ENCODE measurements at places on chromosomes 6 and 20.

DNA sequence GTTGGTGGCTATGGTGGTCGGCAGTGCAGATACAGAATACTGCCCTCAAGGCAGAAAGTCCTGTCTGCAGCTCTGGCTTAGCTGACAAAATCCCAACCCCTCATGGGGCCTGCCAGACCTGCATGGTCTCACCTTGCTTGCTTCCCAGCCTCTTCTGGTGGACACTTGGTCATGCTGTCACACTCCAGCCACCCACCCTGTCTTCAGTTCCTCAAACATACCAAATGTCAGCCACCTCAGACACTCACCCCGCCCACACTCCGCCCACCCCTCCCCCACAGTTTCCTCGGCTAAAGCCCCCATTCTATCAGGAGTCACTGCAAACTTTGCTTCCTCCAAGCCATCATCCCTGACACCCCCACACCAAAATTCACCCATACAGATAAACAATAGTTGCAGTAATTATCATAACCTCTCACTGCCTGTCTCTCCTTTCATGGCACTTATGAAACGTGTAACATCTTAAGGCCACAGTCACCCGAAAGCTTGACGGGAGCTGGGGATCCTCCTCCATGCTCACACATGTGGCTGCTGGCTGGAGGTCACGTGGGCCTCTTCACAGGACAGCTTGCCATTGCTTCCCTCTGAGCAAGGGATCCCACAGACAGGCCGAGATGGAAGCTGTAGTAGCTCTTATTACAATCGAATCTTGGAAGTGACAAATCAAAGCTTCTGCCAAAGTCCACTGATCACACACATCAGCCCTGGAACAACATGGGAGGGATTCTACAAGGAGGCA, 202.2 kb downstream of the PTPRT start:
- no peak for DNase-seq

- no peak for DNase-seq
These were observed 9.6 kb upstream of the SH3BGRL2 start for GRCh38 chr6:79621579-79621978.

- no peak for DNase-seq
These were observed 45.9 kb downstream of the PLAGL1 start for GRCh38 chr6:143961886-143962878.

- DNase-seq = no peak
These were observed 103.3 kb downstream of the ANKS1A start for GRCh38 chr6:34992376-34992775.

GRCh38 chr20:52991830-52992229, 19.7 kb downstream of the TSHZ2 start:
- DNase-seq = no peak

DNA sequence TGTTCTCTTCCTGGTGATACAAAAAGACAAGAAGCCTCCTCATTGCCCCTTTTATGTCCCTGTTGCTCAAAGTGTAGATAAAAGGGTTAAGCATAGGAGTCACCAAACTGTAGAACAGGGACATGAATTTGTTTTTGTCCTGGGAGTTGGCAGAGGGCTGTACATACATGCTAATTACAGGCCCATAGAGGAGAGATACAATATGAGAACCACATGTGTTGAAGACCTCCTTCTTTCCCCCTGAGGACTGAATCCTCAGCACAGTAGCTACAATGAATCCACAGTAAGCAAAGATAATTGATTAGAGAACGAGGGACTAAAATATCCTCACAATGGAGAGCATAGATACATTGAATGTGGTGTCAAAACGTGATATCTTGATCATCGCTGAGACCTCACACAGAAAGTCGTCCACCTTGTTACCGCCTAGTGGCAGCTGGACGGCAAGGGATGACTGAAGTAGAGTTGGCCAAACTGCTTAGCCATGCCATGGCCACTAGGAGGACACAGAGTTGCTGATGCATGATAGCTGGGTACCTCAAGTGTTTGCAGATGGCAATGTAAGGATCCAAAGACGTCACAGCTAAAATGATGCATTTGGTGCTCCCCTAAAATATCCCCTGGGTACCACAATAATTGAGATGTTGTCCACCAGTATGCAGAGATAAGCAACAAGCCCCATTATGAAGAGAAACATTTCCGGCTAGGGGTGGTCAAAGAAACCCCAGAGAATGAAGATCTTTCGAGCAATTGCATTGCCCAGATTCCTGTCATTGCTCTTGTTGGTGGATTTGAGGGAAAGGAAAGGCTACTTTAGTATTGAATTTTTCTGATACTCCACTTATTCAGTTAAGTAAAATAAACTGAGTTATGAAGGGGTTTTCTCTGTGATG, 15.0 kb downstream of the OR2B3 start:
- no peak for DNase-seq

DNA sequence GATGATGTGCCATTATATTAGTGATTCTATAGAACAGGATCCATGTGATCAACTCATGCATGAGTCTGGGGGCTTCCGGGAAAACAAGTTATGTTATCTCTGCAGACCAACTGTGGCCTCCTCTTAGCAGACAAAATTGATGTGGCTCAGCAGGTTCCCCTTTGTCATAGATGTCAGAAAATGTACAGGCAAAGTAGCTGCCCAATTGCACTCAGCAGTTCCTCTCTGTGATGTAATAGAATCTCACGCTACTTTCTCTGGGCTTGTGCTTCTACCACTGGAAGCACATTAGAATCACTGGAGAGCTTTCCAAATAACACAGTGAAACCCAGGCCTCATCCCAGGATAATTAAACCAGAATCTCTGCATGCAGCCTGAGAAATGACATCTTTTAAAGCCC, 253.1 kb downstream of the SLC24A3 start:
- DNase-seq = peak; percentile 44

- DNase-seq = no peak
These were observed 257.5 kb downstream of the ARID1B start for GRCh38 chr6:157034436-157035230.

- no peak for DNase-seq
These were observed 812 bp upstream of the SMIM13 start for GRCh38 chr6:11092668-11093375.

DNA sequence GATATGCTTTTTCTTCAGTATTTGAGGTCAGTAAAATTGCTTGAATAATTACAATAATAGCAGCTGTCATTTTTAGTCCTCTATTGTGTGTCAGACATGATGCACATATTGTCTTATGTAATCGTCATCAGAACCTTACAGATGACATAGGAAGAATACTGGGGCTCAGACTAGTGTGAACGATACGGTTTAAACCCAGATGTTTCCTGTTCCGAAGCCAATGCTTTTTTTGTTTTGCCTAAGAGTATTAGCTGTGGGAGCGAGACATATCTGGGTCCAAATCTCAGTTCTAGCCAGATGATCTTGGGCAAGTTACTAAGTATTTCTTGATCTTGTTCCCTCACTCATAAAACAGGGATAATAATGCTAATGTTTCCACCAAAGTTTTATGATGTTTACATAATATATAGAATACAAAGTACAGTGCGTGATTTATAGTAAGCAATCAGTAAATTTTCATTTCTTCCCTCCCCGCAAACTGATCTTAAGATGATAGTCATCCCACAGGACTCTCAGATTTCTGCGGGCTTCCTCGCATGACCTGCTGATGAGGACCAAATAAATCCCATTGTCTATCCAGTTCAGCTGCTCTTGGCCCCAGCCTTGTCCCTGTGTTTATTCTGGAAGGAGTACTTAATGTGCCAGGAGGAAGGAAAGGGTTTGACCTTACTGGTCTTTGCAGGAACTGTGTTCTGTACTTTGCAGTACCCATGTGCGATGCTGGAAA, 98.2 kb downstream of the CAP2 start:
- peak; percentile 65 for DNase-seq

DNA sequence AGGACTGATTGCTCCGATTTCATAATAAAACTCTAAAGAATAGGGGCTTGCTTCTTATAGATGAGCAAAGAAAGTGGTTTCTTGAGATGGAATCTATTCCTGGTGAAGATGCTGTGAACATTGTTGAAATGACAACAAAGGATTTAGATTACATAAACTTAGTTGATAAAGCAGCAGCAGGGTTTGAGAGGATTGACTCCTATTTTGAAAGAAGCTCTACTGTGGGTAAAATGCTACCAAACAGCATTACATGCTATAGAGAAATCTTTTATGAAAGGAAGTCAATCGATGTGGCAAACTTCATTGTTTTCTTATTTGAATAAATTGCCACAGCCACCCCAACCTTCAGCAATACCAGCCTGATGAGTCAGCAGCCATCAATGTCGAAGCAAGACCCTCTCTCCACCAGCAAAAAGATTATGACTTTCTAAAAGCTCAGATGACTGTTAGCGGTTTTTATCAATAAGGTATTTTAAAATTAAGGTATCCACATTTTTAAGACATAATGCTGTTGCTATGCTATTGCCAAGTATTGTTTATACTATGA, 12.7 kb upstream of the MTRF1L start:
- no peak for DNase-seq

DNA sequence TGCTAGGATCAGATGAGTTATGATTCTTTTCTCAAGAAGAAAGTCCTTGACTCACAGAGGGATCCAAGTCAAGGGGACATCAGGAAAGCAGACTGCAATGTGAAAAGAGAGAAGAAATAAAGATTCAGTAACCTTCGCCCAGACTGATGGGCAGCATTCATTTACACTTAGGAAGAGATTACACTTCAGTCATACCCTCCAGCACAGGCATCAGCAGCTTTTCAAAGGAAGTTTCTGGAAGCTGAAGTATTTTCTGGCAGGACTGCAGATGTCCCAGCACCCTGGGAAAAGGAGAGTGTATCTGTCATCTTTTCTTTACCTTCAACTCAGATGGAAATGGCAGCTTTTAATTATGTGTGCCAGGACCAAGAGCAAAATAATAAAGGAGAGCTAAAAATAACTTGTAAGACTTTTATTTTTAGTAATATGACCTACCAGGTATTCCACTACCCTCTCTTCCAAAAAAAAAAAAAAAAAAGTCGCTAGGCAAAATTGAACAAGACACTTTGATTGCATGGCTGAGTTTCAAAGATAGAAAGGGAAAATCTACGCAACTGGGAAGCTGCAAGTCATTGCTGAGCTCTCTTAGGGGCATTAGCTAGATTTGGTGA, 712.1 kb downstream of the EPM2A start:
- DNase-seq = no peak

DNA sequence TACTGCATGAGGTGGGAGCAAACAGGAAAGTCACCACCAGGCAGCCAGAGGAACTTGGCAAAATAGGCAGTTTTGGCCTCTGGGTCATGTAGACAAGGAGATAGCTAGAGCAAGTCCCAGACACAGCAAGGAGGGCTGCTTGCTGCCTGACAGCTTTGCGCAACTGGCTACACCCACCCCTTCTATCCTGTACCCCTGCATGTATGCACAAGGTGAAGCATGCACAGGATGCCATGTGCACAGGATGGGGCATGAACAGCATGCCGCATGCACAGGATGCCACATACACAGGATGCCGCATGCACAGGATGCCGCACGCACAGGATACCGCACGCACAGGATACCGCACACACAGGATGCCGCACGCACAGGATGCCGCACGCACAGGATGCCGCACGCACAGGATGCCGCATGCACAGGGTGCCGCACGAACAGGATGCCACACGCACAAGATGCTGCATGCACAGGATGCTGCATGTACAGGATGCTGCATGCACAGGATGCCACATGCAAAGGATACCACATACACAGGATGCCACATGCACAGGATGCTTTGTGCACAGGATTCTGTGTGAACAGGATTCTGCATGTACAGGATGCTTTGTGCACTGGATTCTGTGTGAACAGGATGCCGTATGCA, 104.9 kb upstream of the IYD start:
- DNase-seq = no peak

GRCh38 chr6:26571592-26572296, 25.0 kb upstream of the ABT1 start:
- DNase-seq = no peak

- no peak for DNase-seq
These were observed 94.2 kb downstream of the TBC1D7 start for GRCh38 chr6:13234130-13234529.

DNA sequence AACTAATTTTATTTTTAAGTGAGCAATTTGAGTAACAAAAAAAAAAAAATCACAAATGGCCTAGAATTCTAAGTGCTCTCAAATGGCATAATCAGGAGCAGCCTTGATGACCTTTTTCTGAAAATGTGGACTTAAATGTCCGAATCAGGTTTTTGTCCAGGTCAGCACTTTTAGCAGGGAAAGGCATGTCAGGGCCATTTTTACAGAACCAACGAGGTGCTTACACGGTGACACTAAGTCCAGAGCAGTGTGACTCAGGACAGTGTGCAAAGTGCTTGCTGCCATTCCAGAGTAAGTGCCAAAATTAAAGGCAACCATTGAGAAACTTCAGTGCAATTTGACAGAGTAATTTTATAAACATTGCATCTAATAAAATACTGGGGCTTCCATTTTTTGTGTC, 127.8 kb downstream of the KIF16B start:
- no peak for DNase-seq

DNA sequence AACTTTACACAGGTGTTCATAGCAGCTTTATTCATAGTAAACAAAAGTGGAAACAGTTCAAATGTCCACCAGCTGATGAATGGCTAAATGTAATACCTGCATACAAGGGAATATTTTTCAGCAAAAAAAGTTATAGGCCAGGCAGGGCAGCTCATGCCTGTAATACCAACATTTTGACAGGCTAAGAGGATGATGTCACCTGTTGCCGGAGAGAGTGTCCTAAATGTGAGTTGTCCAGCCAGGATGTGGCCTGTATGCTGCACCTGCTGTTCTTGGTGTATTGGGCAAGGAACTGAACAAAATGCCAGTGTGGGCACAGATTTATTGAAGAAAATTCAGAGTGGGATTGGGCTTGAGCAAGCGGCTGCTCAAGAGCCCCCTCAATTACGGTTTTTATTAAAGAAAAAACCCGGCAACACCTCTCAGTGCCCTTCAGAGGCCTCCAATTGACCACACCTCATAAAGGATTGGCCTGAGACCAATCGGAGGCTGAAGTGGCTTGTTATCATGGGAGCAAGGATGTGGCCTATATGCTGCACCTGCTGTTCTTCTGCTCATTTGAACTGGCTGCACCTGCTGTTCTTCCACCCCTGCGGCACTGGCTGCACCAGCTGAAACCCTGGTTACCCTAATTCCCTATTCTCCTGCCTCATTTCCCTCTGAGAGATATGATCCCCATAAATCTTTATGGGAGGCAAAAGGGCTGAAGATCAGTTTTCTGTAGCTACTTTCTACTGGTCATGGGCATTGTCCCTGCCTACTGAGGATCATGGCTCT, 164.3 kb upstream of the PROKR2 start:
- peak; percentile 29 for DNase-seq

DNA sequence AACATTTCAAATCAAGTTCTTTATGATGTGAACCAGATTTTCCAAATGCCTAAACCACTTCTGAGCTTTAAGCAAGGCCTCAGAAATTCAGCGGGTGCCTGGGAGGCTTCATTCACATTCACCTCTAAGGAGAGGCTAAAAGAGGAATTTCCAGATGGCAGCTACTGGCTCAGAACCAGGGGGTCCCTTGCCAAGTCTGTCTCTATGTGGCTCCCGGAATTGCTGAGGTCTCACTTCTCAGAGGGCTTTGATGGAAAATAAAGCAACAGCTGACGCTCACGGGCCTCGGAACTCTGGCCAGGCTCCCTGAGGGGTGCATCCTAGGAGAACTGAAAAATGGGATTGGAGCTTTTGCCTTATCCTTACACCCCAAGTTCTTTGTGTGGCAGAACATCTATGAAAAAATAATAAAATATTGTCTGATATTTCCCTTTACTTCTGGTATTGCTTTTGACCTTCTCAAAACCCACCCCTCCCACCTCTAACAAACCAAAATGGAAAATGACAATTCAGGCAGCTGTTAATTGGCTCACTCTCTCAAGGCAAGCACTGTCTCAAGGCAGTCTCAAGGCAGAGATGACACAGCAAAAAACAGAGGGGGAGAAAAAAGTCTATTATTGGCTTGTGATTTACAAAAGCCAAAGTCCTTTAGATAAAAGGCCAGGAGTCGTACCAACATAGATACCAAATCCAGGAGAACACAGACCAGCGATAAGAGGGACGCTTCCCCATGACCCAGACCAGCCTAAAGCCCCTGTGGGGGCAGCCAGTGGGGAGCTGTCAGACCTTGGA, 21.8 kb upstream of the LRRN4 start:
- no peak for DNase-seq

All from vagina (tissue), 2 donors.